Skin of body (tissue), 3 donors: ENCODE measurements at places on chromosomes 4 and X. TPM values are rescaled to one million over a fixed set of nuclear protein-coding genes. Genes with fewer than 3 reads are reported as not detected.
A peak's percentile ranks its signal among the peaks of the same experiment; 100 is the strongest.

DNA sequence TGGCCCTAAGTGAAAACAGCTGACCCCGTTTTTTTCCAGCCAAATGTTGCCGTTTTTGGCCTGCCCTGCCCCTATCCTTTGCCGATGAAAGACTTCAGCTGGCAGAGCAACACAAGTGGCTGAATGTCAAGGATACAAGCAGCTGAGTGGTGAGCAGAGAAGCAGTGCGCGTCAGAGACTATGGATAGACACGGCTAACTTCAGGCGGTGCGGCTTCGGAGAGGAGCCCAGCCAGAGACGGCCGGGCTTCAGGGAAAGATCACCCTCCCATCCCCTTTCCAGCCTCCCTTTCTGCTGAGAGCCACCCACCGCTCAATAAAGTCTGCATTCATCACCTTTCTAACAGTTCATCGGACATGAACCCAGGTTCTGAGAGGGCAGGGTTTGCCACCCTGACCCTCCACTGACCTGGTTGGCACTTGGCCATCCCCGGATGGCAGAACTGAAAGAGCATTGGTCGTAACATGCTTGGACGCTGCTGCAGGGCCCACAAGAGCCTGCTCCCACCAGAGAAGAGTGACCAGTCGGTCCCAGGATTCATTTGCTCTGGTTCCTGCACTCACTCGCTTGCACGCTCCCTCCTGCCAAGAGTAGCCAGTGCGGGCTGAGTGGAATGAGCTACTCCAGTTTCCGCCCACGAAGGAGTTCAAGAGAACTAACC is 125.8 kb downstream of the PPEF1 start:
- DNase-seq = no peak

Gene SLC6A14
- total RNA-seq = 11.2 TPM

DNA sequence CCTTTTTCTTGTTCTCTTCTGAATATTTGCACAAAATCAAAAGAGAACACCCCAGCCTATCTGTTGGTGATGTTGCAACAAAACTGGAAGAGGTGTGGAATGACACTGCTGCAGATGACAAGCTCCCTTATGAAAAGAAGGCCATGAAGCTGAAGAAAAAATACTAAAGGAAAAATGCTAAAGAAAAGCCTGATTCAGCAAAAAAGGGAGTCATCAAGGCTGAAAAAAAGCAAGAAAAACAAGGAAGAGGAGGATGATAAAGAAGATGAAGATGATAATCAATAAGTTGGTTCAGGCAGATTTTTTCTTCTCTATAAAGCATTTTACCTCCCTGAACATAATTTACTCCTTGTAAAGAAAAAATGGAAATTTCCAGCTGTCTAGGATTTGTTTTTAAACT is 1538.8 kb downstream of the RPA4 start:
- no peak for DNase-seq

- DNase-seq = no peak
These were observed 90.7 kb downstream of the FAM53A start for GRCh38 chr4:1593458-1593857.

DNA sequence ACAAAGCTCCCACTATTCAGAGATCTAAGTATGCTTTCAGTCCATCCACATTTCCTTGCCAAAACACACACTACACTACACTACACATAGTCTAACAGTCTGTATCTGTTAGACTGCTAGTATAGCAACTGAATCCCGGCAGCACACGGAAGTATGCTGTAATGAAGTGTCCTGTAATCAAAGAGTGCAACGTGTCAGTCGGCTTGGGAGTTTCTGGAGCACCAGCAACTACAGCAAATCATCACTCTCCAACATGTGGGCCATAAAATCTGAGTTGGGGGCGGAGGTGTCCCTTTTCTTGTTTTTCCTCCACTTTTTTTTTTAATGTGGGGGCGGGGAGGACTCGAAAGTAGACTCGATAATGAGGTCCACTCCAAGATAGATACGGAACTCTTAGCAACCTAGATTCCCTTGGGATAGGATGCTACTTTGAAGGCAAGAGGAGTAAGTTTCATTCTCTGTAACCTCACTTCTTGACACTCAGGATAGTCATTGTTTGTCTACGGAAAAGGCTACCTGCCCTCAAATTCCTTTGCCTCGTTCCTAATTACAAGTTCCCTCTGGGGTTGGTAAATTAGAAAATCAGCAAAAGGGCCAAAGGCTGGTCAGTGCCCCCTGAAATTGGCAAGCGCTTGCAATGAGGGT is 722 bp downstream of the SLC10A7 start:
- DNase-seq = peak; percentile 64

DNA sequence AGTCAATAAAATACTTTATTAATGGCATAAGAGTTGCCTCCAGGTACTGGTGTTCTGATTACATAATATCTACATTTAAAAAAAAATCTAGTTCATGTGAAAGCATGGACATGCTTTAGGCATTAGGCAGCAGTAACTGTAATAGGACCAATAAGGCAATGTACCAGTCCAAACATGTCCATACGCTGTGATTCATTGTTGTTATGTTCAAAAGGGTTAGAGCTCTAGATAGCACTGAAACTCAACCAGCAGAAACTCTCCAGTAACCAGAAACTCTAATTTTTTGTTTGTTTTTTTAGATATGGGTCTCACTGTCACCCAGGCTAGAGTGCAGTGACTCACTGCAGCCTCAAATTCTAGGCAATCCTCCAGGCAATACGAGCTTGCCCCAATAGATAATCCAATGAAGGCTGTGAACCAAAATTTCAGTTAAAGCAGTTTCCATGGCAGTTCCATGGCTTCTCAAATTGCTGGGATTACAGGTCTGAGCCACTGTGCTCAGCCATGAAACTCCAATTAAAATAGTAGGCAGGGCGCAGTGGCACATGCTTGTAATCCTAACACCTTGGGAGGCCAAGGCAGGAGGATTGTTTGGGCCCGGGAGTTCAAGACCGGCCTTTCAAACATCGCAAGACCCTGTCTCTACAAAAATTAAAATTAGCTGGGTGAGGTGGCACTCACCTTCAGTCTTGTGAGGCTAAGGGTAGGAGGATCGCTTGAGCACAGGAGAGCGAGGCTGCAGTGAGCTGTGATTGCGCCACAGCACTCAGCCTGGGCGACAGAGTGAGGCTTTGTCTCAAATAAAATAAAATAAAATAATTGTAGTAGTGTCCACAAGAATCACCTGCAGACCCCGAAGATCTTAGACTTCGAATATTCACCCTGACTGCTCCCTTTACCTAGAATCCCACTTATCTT is 36.3 kb downstream of the MGARP start:
- DNase-seq = no peak

DNA sequence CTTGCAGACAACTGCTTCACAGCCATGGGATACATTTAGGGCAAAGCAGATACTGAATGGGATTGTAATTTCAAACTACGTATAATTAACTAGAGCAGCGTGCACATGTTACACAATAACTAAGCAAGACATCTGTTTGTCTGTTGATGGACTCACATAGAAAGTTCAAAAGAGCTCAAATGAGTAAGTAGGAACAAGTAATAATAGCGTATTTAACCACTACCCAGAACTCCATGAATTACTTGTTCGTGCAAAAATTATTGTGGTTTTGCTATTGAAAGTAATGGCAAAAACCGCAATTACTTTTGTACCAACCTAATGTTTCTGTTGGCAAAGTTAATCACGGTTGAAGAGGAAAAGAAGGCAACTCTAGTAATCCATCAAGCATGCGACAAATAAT is 825.4 kb downstream of the PCDH18 start:
- DNase-seq = no peak

Gene NSG1
- 13.3 TPM for total RNA-seq

GRCh38 chr4:3766785-3767569 is 792 bp downstream of the ADRA2C start:
- no peak for DNase-seq

- no peak for DNase-seq
These were observed 44.9 kb upstream of the FAM47C start for GRCh38 chrX:36963069-36963808.

Gene ARHGAP4
- 14.4 TPM for total RNA-seq

GRCh38 chr4:20687864-20688263 is 12.4 kb upstream of the PACRGL start:
- no peak for DNase-seq

Gene FATE1
- 0.20 TPM for total RNA-seq

Gene ARR3
- total RNA-seq = not detected

GRCh38 chrX:134520860-134521390 is 61.0 kb downstream of the HPRT1 start:
- DNase-seq = peak; percentile 15

DNA sequence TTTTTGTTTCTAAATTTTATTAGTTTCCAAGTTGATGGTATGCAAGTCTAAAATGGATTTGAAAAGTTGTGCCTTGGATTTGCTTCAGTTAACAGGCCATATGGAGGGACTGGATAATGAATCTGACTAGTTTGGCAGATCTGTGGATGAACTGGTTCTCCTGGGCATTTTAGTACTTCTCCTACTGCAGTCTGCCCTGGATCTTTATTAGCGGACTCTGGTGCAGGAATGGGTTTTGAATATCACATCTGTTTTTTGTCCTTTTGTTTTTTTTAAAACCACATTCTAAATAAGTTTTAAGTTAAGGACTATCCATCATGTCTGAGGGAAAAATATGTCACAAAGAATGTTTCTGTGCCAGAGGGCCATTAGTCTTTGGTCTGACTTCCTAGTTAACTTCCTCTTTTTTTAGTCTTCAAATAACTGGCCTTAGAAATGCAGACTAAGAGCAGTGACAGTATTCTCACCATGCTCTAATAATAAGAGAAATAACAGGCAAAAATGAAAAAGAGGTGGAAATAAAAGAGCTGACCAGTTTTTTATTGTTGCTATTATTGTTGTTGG is 13.9 kb upstream of the DCK start:
- no peak for DNase-seq

GRCh38 chr4:1094336-1094690 is 19.1 kb downstream of the RNF212 start:
- DNase-seq = no peak
